ENCODE measurements at places on chromosomes 3 and 15.

GRCh38 chr3:43477600-43477999 is 144.2 kb downstream of the ANO10 start:
- no peak for DNase-seq

- no peak for DNase-seq
These were observed 58.0 kb upstream of the FOXB1 start for GRCh38 chr15:59946084-59946483.

- DNase-seq: no peak
These were observed 255.9 kb upstream of the ICE2 start for GRCh38 chr15:60734851-60735250.

DNA sequence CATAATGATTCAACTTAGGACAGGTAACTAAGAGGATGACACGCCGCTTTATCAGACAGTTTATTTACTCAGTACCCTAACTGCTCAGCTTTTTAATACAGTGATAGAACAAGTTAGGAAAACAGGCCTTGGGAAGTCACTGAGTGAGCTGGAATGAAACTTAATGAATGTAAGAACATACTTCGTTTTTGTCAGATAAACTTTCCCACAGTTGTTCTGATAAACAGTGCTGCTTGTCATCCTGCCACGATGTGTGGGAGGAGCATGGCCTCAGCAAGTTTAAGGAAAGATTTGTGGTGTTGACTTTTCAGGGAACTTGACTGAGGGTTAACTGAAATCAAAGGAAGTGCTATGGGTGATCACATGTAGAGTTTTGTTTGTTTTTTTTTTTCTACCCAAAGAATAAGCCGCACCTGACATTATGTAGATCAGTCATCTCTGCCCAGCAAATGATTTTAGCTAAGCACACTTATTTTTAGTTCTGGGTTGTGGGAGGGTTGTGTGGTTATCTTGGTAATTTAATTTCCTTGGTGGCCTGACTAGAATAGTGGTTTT is 5.6 kb upstream of the P2RY14 start:
- no peak for DNase-seq

- DNase-seq: no peak
These were observed 99.0 kb downstream of the CNTN3 start for GRCh38 chr3:74515451-74515850.

- DNase-seq: no peak
These were observed 109.4 kb upstream of the RAD18 start for GRCh38 chr3:9072667-9073009.

GRCh38 chr3:46948830-46949671 is 27.5 kb downstream of the CCDC12 start:
- no peak for DNase-seq

DNA sequence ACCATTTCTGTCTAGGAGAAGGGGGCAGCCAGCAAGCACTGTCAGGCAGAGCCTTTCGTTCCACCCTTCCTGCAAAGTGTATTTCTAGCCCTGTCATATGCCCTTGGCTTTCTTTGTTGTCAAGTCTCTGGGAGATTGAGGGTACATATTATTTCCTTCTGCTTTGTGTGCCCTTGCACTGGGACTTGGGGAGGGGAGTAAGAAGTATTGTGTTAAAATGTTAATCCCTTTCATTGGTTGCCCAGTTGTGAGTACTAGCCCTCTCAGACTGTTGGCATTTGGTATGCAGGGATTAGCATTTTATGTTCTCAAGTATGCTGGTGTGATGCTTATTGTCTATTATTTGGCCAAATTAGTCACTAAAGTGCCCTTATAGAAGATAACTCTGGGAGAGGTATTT is 63.9 kb downstream of the RBM6 start:
- DNase-seq: no peak

DNA sequence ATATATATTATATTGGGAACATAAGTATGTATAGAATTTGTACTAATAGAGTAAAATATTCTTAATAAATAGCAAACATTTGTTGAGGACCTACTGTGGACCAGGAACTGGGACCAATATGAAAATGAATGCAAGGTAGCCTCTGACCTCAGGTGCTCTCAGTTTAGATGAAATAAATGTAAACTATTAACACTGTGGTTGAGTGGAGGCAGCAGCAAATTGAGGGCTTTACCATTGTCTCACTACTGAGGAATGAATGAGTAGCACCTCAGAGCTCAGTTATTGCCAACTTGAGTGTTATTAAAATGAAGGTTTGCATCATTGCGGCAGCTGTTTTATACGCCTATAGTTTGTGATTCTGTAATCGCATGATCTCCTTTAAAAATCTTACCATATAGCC is 90.9 kb upstream of the CGNL1 start:
- no peak for DNase-seq

DNA sequence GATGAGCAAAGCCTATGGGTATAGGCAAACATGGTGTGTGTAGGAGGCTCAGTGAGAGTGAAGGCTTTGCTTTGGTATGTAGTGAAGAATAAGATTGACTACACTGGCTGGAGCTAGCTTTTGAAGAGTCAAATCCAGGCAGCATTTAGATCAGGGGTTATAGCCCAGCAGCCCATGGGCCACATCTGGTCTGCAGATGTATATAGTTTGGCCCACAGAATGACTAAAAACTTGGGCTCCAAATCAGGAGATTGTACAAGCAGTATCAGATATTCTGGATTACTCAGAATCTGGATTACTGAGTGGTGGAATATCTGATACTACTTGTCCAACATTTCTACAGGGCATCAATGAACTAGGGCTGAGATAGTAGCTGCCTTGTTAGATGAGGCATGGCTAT is 92.9 kb upstream of the FGF7 start:
- DNase-seq: no peak

DNA sequence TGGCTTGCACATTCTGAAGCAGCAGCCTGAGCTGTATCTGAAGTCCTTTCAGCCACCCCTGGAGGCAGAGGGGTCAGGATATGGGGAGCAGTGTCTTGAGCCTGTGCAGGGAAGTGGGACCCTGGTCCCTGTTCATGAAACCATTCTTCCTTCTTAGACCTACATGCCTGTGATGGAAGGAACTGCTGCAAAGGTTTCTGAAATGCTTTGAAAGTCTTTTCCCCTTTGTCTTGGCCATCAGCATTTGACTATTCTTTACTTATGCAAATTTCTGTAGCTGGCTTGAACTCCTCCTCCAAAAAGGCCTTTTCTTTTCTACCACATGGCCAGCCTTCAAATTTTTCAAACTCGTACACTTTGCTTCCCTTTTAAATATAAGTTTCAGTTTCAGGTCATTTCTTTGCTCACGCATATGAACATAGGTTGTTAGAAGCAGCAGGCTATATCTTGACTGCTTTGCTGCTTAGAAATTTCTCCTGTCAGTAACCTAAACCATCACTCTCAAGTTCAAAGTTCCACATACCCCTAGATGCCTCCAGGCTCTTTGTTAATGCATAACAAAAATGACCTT is 62.3 kb downstream of the GALK2 start:
- no peak for DNase-seq

DNA sequence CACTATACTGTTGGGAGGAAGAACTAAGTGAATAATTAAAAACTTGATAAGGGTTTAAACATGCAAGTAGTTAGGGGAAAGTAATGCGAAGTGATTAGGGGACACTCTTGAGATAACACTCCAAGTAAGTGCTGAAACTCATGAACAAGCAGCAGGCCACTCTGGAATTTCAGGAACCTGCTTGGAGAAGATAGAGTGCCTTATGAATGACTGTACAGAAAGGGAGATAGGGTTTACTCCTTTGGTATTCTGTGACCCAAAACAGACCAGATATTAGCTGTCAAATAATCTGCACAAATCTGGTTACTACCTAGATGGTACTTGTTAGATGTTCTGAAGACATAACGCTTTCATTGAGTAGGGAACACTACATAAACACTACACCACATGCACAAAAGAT is 85.6 kb downstream of the FRMD4B start:
- no peak for DNase-seq

DNA sequence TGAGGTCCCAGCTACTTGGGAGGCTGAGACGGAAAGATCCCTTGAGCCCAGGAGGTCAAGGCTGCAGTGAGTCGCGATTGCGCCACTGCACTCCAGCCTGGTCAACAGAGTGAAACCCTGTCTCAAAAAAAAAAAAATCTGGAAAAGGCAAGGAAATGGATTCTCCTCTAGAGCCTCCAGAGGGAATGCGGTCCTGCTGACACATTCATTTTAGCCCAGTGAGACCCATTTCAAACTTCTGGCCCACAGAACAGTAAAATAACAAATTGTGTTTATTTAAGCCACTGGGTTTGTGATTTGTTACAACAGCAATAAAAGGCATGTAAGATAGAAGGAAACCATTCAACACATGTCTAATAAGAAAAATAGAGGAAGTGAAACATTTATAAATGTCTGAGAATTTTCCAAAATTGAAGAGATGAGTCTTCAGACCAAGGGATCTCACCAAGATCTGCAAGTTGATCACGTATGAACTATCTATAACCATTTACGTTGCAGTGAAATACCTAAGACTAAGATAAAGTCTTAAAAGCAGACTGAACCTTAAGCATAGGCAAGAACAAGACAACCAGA is at the start of gene HTR3E:
Gene HTR3E (plus strand): TSS at position 254 of the 573 bp plus-strand sequence. CDS start 466 bp downstream, outside the sequence.
- DNase-seq: no peak

DNA sequence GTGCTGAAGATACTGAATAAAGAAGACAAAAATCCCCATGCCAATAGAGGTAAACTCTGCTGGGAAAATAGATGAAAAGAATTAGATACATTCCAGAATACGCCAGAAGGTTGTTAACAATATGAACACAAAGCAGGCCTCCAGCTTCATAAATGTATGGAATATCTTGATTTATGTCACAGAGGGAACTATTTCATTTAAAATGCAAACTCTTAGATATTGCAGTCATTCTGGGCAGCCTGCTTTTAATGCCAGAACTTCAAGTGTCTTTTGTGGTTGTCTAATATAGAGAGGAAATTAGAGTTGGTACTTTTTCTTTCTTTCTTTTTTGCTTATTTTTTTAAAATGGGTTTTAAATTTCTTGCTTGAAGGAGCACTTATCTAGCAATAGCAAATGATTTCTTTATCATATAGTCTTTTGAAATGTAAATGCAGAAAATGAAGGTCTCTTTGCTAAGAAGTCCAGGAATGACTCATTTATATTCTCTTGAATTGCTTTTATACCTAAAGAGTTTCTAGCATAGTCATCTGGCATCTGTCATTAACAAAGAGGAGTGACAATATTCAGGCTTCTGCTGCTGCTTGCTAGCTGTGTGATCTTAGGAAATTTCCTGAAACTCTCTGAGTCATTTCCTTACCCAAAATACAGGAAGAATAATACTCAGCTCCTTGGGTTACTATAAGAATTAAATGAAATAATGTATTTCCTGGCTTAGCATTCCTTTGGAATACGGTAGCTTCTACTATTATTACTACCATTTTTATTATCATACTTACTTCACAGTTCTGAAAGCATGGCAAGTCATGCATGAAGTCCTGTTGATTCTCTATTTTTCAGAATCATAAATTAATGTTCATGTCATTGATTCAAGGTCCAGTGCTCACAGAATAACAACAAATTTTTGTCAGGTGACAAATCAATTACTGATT is 527.6 kb downstream of the DIPK2A start:
- DNase-seq: no peak

DNA sequence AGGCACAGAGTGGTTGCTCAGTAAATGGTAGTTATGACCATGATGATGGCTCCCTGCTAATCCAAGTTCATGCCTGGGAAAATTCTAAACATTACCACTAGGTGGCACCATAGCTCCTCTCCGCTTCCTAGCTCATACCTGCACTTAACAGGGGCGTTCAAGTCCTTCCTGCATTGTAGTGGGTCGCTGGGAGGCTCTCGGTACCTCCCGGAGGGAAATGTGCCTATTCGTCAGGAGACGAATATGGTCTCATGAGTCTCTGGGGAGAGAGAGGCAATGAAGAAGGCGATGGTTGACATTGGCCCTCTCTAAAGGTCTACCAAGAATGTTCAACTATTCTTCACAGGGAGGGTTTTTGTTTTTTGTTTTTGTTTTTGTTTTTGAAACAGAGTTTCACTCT is 10.9 kb downstream of the MESP1 start:
- peak; percentile 62 for DNase-seq

GRCh38 chr3:151816091-151816604 is 2.2 kb downstream of the AADAC start:
- DNase-seq: no peak

DNA sequence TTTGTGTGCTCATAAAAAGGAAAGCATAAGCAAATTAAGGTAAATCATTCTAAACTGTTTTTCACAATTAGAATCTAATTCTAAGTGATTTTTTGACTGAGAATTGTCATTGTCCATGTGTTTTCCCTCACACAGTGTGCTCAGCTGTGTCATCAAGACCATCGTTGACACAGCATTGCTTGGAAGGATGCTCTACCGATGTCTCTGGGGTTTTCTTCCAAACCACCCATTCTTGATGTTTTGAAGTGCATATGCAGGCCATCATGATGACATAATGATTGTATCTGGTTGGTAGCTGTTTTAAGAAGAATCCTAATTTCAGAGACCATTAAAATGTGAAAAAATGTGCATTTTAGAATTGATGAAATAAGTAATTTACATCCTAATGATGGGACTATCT is 347.9 kb downstream of the RBMS3 start:
- no peak for DNase-seq

DNA sequence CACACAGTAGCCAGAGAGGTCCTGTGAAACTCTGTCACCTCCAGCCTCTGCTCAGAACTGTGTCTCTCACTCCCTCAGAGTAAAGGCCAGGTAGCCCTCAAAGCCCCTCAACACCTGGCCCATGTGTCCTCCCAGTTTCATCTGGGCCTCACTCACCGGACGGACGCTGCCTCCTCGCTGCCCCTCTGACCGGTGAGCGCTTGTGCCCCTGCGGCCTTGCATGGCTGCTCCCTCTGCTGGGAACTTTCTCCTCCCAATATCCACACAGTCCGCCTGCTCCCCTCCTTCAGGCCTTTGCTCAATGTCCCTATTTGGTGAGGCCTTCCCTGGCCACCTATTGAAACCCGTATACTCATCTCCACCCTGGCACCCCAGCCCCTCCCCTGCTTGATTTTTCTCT is 36.8 kb upstream of the TRH start:
- no peak for DNase-seq

- DNase-seq: no peak
These were observed 34.7 kb downstream of the AADACL2 start for GRCh38 chr3:151768393-151768930.

GRCh38 chr3:53599771-53600170 is 105.4 kb downstream of the CACNA1D start:
- no peak for DNase-seq

DNA sequence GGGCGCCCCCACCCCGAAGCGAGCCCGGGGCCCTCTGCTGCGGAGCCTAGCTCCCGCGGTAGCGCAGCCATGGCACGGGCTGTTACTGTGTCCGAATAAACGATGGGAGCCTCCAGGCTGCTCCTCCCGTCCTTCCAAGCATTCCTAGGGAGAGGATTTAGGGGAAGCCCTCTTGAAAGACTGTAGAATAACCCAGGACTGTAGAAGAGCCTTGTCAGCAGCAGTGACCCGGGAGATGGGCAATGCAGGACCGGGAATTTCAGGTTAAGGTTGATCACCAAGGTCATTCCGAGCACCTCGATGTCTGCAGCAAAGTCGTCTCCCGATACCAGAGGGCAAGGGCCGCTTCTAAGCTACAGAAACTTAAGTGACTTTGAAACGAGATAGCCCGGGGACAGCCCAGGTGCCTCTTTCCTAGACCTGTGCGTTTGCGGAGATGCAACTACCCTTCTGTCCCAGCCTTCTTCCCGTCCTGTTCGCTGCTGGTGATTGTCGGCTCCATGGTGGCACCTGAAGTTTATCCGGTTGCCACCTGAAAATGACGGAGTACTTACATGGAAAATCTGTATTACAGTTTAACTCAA is 753 bp upstream of the MYO5A start:
- DNase-seq: peak; percentile 81

- no peak for DNase-seq
These were observed 97.3 kb downstream of the ISL2 start for GRCh38 chr15:76433798-76434400.

- DNase-seq: no peak
These were observed 315.3 kb upstream of the UBE2E2 start for GRCh38 chr3:22887664-22888291.

Measured in H1 (cell line).